ENCODE measurements at places on chromosomes 16 and 17.

GRCh38 chr16:1816396-1817275 lies 10.0 kb downstream of the HAGH start:
- DNase-seq, result no peak

DNA sequence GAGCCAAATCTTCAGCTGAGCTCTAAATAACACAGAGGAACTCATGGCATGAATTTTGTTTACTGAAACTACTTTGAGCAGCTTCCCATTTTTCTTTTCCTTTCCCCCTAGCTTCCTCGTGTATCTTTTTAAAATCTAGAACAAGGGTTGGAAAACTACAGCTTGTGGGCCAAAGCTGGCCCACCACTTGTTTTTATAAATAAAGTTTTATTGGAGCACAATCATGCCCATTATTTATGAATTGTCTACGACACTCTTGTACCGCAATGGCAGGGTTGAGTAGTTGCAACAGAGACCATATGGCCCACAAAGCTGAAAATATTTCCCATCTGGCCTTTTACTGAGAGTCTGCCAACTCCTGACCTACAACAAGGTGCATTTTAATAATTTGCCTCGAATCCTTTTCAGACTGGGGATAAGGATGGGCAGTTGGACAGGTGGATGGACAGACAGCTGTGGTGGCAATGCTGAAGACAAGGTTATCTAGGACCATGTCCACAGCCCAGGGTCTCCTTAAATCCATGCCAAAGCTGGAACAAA lies 87.7 kb downstream of the RMI2 start:
- peak; percentile 84 for DNase-seq

DNA sequence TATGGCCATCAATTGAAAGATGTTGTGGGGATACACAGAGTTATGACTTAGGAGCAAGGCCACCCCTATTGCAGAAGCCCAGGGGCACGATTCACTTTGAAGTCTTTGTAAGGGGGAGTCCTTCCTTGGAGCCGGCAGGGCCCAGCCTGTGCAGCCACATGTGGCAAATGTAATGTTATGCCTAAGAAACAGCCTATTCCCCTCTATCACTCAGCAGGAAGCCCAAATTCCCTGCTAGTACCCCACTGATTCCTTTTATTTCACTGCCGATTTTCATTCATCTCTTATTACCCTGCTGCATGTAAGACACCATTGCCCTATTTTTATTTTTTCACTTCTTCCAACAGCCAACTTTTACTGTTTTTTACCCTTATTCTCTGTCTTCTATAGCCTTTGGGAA lies 233.2 kb downstream of the PMP22 start:
- DNase-seq, result no peak

DNA sequence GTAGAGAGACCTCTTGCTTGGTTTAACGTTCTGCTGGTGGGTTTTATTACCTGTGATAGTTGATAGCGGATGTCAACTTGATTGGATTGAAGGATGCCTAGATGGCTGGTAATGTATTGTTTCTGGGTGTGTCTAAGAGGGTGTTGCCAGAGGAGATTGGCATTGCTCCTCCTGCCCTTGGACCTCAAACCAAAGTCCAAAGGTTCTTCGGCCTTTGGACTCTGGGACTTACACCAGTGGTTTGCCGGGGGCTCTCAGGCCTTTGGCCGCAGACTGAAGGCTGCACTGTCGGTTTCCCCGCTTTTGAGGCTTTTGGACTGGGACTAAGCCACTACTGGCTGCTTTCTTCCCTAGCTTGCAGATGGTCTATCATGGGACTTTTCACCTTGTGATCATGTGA lies 17.5 kb upstream of the TNRC6C start:
- DNase-seq, result no peak

DNA sequence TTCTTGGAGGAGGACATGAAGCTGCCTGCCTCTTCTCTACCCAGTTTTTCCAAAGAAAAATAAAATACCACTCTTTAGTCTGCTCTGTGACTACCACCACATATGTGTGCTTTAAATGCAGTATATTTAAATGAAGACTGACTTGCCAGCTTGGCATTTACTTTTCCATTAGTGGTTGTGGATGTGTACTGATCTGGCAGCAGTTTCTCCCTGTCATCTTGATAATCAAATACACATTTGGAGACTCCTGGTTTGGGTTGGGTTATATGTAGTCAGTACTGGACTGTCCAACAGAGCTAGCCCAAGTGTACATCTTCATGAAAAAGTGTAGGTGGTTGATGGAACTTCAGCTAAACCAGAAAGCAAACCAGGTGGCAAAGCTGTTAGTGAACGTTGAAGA lies 19.9 kb downstream of the COX10 start:
- DNase-seq, result no peak

GRCh38 chr16:54342966-54343365 lies 56.4 kb upstream of the IRX3 start:
- no peak for DNase-seq

DNA sequence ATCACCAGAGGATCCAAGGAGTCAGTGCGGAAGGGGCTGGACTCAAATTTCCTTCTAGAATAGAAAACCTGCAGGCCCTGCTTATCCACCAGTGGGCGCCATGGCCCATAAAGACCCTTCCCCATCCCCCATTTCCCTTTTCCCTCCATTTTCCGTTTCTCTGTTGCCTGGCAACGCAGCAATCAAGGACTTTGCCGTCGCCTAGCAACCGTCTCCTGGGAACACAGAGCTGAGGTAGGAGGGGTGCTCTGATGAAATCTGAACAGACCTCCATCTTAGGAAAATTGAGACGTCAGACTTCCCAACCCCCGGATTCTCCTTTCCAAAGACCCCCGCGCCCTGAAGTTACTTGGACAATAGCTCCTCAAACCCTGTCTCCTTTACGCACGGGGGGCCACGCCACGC lies 5.7 kb downstream of the DLG4 start:
- peak; percentile 96 for DNase-seq

DNA sequence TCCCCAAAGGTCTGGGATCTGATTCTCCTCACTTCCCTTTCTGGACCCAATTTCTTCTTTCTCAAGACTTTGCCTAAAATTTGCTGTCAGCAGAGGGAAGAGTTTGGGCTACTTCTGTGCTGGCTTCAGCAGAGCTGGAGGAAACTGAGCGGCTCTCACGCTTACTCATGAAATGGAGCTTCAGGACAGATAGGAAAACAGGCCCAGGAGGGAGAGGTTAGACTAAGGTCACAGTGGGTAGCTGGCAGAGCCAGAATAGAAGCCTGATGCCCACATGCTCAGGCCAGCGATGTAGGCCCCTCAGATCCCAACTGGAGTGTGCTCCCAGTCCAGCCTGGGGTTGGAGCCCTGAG lies 593 bp downstream of the SLC38A7 start:
- DNase-seq, result no peak

DNA sequence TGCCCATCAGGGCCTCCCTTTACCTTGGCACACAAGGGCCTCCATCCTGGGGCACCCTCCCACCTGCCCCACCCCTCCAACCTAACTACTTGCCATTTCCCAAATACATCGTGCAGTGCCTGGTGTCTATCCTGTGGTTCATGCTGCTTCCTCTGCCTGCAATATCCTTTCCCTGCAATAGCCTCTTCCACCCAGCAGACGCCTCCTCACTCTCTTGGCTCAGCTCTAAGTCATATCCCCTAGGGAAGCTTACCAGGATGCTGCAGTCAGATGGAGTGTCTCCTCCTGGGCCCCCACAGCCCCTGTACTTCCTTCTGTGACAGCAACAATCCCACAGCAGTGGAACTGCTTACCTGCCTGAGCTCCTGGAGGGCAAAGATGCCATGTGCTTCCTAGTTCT lies 36.7 kb downstream of the CCDC182 start:
- peak; percentile 65 for DNase-seq

- DNase-seq, result no peak
Observed at GRCh38 chr16:47160422-47160821, 16.7 kb upstream of the NETO2 start.

DNA sequence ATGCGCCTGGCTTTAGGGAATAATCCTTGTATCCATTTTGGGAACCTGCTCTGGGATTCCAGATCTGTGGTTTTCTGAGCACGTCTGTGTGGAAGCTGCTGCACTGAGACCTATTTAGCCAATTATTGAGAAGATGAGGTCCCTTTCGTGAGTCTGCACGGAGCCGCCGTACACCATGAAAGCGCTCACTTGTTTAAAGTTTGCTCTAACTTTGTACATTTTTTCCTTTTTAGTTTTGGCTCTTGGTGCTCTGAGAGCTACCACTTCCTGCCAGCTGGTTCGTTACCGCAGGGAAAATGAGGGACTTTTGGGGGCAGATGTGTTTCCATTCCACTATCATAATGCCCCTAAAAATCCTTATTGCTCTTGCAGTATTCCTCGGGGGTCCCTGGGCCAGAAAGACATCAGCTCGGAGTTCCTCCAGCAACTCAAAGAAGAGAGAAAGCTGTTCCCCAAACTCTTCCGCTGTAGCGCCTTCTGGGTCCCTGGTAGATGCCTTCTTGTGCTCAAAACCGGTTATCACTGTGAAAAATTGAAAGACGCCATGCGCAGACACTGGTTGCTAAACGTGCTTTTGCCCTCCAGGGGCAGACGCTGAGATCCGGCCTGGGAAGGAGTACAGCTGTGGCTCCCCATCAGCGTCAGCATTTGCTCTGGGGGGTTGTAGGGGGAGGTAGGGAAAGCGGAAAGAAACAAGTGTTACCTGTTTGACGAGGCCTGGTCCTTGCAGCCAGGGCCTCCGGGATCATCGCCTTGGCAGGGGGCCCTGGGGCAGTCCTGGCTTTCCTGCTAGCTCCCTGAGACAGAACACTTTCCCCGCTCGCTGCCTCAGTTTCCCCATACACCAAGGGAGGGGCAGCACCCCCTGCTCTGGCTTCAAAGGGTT lies 238.1 kb downstream of the MRTFB start:
- no peak for DNase-seq

DNA sequence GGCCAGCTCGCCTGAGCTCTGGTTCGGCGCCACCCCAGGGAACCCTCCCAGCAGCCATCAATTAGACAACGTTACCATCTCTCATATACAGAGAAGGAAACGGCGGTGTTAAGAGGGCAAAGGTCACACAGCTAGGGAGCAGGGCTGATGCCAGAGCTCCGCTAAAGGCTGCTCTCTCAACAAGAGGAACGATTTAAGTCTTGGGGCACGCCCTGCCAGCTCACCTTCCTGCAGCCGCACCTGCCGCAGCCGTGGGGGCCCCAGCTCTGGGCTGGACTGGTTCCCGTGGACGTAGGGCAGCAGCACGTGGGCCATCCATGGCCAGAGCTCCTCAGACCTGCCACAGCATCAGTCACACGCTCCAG lies 43.5 kb downstream of the PKD1 start:
- DNase-seq, result no peak

GRCh38 chr16:88049561-88050545 lies 98.6 kb downstream of the BANP start:
- DNase-seq, result no peak

GRCh38 chr16:10878328-10878643 lies 1.3 kb downstream of the CIITA start:
- DNase-seq, result no peak

DNA sequence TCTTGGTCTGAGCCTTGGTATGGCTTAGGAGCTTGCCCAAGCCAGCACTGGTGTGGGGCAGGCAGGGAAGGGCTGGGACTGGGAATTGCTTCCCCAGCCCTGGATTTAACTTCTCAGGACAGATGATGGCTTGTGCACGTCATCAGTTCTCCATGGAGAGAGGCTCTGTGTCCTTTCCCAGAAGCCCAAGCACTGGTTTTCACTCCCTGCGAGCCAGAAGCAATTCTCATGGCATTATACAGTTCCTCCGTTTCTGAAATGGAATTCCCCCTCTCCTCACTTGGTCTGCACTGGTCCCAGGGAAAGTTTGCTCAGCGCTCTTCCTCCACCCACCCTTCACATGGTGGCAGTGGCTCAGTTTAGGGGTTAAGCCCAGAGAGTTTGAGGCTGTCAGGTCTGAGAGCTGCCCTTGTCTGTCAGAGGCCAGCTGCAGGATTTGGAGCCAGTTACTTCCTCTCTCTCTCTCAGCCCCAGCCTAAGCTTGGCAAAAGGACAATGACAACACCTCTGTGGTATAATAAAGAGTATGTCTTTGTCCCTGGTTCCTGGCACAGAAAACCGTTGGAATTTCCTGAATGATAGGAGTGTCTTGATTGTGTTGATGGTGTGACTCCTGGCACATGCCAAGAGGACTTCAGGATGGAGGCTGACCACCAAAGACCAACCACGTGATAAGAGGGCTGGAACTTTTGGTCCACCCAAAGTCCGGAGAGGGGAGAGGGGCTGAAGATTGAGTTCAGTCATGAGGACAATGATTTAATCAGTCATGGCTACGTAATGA lies 219.6 kb upstream of the TNRC6C start:
- DNase-seq, result no peak

GRCh38 chr17:27391427-27391826 lies 64.8 kb upstream of the KSR1 start:
- DNase-seq, result no peak

- DNase-seq, result no peak
Observed at GRCh38 chr16:75911896-75912295, 185.6 kb upstream of the CPHXL start.

DNA sequence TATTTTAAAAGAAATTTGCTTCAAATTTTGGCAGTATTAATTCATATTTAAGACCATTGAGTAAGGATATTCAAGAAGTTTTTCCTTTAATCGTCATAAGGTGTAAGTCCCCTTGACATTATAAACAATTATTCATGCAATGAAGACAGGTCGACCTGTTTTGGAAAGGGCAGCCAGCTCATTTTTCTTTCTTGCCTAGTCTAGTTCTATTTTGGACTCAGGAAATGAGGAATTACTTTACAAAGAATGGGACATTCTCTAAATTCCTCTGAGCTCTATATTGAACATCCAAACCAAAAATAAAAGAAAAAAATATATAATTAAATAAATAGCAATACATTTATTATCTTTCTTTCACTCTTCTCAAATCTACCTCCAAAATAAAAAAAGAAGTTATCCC lies 595.6 kb upstream of the KIF2B start:
- no peak for DNase-seq

DNA sequence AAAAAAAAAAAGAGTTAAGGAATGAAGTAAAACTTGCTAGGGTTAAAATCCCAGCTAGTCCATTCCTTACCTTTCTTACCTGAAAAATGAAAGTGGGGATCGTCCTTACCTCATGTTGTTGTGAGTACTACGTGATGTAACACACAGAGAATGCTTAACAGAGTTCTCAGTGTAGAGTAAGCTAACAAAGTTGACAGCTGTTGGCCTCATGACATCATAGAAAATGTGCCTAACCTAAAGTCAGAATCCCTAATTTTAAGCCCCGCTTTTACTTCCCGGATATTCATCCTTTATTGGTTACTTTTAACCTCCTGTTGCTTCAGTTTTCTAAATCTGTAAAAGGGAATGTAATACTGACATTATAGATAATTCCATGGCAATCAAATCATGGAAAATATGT lies 505.8 kb upstream of the HSBP1 start:
- DNase-seq, result no peak

- no peak for DNase-seq
Observed at GRCh38 chr16:56258508-56259424, 67.5 kb downstream of the GNAO1 start.

DNA sequence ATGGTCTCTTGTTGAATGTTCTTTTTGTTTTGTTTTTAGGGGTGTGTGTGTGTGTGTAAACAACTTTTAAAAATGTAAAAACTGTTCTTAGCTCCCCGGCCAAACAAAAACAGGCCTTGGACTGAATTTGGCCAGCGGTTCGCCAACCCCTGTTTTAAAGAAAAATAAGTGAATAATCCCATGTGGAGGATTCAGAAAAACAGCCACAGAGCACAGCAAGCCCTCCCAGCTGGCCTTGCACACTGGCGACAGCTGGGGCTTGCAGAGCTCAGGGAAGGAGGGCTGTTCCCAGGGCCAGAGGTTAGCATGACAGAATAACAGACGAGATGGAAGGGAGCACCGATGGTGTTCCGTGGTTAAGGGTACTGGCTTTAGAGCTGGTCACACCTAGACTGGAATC lies 39.0 kb downstream of the EMP2 start:
- peak; percentile 8 for DNase-seq
